ENCODE measurements at places on chromosomes 11 and 22.

DNA sequence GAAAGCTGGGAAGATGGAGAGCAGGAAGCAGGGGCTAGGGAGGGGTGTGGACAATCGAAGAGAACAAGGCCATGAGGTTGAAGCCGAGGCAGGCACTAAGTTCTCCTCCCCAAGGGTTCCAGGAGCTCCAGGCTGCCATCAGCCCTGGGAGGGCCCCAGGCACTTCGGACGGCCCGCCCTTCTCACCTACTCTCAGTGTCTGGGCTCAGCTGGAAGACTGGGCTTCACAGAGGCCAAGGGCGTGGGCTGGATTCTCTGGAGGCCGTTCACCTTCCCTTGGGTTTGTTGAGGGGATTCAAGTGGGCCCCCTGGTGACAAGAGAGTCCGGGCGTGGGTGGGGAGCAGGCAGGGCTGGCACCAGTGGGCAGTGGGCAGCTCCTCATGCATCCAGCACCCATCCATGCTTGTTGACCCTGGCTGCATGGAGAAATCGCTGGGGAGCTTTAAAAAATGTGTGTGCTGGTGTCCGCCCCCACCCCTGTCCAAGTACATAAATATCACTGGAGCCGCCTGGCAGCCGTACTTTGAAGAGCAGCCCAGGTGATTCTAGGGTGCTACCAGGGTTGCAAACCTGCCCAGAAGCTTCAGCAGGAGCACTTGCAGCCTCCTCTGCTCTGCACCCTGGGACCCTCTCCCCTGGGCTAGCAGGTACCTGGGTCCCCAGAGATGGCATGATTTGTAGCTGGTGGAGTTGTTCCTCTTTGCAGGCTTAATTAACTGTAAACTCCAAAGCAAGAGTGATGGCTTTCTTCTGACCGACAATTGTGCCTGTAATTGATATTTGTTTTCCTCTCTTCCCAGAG, 74.3 kb downstream of the RTL6 start:
- no peaks in the 10 kb centered on the region for H3K36me3 ChIP-seq
- H3K4me1 ChIP-seq, result no peaks in the 10 kb centered on the region
- no peak for DNase-seq
- H3K27me3 ChIP-seq, result peaks cover 9% of the 10 kb centered on the region
- H3K27ac ChIP-seq, result no peak overlapping the region

GRCh38 chr11:36015799-36016198, 71.9 kb downstream of the LDLRAD3 start:
- H3K27ac ChIP-seq, result no peak overlapping the region
- peaks cover 4% of the 10 kb centered on the region for H3K27me3 ChIP-seq
- H3K4me1 ChIP-seq, result no peaks in the 10 kb centered on the region
- no peak overlapping the region for H3K4me3 ChIP-seq
- DNase-seq, result no peak

DNA sequence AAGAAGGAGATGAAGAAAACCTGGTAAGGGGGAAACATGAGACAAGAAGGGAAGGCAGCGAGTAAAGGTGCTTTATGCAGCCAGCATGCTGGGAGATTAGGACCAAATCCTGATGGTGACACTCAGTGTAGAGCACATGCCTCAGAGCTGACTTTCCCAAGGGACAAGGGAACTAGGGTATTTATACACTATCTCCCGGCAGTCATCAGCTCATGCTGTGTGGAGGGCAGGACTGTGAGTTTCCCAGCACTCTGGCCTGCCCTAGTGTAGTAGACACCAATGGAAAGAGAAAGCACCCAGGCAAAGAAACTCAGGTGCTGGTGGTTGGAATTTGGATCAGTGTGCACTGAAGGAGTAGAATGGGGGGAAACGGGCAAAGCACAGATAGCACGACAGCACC, 128.3 kb upstream of the CSNK2A3 start:
- no peak for DNase-seq
- no peak overlapping the region for H3K4me3 ChIP-seq
- H3K27ac ChIP-seq, result no peak overlapping the region
- no peaks in the 10 kb centered on the region for H3K36me3 ChIP-seq
- no peaks in the 10 kb centered on the region for H3K27me3 ChIP-seq
- H3K4me1 ChIP-seq, result no peaks in the 10 kb centered on the region

GRCh38 chr11:80595011-80595410, 1154.2 kb upstream of the TENM4 start:
- DNase-seq, result no peak
- no peak overlapping the region for H3K4me3 ChIP-seq
- H3K36me3 ChIP-seq, result no peaks in the 10 kb centered on the region
- H3K4me1 ChIP-seq, result no peaks in the 10 kb centered on the region
- H3K27ac ChIP-seq, result no peak overlapping the region

DNA sequence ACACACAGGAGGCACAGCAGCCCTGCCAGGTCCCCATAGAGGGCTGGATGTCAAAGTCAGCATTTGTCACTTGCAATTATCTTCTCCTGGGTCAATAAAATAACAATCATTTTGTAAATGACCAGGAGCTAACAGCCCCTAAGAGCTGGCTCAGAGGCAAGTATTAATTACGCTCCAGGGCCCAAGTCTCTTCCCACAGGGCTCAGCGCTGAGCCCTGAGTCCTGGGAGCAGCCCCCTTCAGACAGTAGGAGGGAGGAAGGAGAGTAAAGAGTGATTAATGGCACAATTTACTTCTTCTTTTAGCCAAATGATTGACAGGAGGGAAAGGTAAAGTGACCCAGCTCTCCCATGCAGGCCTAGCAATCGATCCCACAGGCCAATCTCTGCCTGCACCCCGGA, 99.0 kb upstream of the DRD2 start:
- peaks cover 34% of the 10 kb centered on the region for H3K4me1 ChIP-seq
- H3K27me3 ChIP-seq, result no peaks in the 10 kb centered on the region
- no peak for DNase-seq
- H3K36me3 ChIP-seq, result peaks cover 2% of the 10 kb centered on the region
- no peak overlapping the region for H3K4me3 ChIP-seq

GRCh38 chr11:132123449-132123848, 753.0 kb downstream of the NTM start:
- DNase-seq, result no peak
- H3K4me3 ChIP-seq, result no peak overlapping the region
- no peaks in the 10 kb centered on the region for H3K36me3 ChIP-seq
- no peaks in the 10 kb centered on the region for H3K27me3 ChIP-seq
- no peak overlapping the region for H3K27ac ChIP-seq

DNA sequence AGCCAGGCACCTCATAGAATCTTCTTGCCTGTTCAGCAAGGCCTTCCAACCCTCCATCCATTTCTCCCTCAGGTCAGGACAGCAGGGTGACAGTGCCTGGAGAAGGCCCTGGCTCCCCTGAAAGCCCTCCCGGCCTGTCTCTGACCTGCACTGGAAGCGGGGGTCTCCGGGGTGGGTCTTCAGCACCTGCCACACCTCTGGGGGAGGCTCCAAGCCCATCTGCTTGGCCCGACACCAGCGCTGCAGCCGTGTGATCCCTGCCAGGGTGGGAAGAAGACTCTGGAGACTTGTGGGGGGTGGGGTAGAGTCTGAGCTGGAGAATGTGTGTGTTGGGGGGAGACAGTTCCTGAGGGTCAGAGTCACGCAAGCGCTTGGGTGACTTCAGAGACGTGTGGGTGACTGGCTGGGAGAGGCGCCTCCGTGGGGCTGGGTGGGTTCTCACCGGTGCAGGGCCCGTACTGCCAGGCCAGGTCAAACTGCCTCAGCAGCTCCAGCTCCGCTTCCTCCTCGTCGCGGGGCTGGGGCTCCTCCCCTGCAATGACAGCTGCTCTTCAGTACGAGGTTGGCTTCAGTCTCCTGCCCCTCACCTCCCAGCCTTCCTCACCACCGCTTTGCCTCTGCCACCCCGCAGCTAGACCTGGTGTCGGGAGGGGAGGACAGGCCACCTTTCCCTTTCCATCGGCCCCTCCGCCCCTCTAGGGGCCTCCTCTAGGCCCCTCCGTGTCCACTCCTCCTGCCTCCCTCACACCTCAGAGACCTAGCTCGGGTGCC, 615 bp downstream of the POLD4 start:
- H3K4me3 ChIP-seq, result peak overlapping the region; percentile 92
- DNase-seq, result no peak
- no peaks in the 10 kb centered on the region for H3K27me3 ChIP-seq
- H3K4me1 ChIP-seq, result peaks cover 33% of the 10 kb centered on the region
- H3K27ac ChIP-seq, result peak overlapping the region; percentile 100

- no peak overlapping the region for H3K4me3 ChIP-seq
- peaks cover 50% of the 10 kb centered on the region for H3K27me3 ChIP-seq
- DNase-seq, result no peak
- H3K4me1 ChIP-seq, result peaks cover 25% of the 10 kb centered on the region
Measured at GRCh38 chr11:62504158-62504973, 42.2 kb downstream of the AHNAK start.

- no peaks in the 10 kb centered on the region for H3K27me3 ChIP-seq
- peaks cover 29% of the 10 kb centered on the region for H3K36me3 ChIP-seq
- DNase-seq, result no peak
- no peak overlapping the region for H3K27ac ChIP-seq
- no peak overlapping the region for H3K4me3 ChIP-seq
- H3K4me1 ChIP-seq, result no peaks in the 10 kb centered on the region
Measured at GRCh38 chr11:119006656-119007055, 8.7 kb downstream of the CENATAC start.

- no peaks in the 10 kb centered on the region for H3K36me3 ChIP-seq
- H3K27me3 ChIP-seq, result no peaks in the 10 kb centered on the region
- no peak overlapping the region for H3K4me3 ChIP-seq
- no peaks in the 10 kb centered on the region for H3K4me1 ChIP-seq
- no peak for DNase-seq
- H3K27ac ChIP-seq, result no peak overlapping the region
Measured at GRCh38 chr11:100830274-100830673, 143.2 kb downstream of the ARHGAP42 start.

DNA sequence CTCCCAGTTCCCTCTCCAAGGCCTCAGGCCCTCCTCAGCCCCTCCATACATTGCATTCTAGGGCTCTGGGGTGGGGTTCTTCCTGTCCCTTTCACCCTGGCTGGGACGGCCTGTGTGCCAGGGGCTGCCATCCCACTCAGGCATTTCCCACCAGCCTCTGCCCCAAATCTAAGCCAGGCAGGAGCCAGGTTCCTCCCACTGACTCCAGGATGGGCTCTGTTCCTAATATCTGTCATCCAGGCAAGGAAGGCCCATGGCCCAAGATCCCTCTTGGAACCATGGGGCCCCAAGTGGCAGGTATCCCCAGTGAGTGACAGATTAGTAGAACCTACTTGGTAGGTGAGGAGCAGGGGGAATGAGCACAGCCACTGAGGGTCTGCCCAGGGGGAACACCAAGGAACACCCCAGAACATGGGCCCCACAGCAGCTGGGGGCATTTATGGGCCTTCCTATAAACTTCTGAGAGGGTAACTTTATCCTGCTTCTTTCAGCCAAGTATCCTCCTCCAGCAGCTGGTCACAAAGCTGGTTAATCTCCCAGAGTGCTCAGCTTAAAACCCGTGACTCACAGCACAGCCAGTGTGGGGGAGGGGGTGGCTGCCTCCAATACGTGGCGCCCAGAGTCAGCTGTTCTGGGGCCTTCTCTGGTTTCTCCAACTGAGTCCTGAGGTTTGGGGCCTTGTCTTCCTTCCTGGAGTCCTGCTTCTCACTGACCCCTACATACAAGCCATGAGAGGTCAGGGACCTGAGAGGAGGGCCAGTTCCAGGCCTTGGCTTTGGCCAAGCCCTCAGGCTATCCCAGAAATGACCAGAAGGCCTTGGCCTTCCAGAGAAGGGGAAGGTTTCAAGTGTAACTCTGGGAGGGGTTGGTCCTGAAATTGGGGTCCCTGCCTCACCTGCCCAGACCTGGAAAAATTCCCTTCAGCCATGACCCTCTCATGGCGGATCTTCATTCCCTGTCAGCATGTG, 19.9 kb upstream of the MYOD1 start:
- no peak overlapping the region for H3K4me3 ChIP-seq
- no peaks in the 10 kb centered on the region for H3K36me3 ChIP-seq
- H3K4me1 ChIP-seq, result no peaks in the 10 kb centered on the region
- no peak overlapping the region for H3K27ac ChIP-seq
- no peak for DNase-seq

GRCh38 chr11:101612481-101612880, 28.7 kb upstream of the TRPC6 start:
- H3K36me3 ChIP-seq, result no peaks in the 10 kb centered on the region
- no peak overlapping the region for H3K27ac ChIP-seq
- no peak overlapping the region for H3K4me3 ChIP-seq
- no peak for DNase-seq

Measured in T-helper 2 cell treated with Interferon-gamma antibody and Interleukin-4, amounts not matched to agents 5 μg/mL and 100 μg/mL, for 36 hours (primary cell).